RCC 7860 (cell line): ENCODE measurements at places on chromosomes 7 and 10.

- DNase-seq = peak; percentile 96
These were observed 95.4 kb downstream of the HIPK2 start for GRCh38 chr7:139682136-139683013.

GRCh38 chr7:98283127-98283886 lies 1.8 kb downstream of the BRI3 start:
- peak; percentile 77 for DNase-seq

DNA sequence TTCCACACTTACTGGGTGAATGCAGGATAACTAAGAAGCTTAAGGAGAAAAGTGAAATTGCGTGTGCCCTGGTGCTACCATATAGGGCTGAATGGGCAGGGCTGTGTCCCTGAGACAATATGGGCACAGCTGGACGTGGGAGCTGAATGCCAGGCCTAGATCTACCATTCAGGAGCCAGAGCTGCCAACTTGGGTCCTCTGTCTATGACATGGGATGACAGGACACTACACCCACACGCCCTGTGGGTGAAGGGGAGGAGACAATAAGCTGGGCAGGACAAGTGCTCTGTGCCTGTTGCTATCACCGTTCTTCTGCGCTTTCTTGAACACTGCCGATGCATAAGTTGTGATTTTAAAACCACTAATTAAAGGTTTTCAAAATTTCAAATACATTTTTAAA lies 293.9 kb downstream of the TNS3 start:
- no peak for DNase-seq

DNA sequence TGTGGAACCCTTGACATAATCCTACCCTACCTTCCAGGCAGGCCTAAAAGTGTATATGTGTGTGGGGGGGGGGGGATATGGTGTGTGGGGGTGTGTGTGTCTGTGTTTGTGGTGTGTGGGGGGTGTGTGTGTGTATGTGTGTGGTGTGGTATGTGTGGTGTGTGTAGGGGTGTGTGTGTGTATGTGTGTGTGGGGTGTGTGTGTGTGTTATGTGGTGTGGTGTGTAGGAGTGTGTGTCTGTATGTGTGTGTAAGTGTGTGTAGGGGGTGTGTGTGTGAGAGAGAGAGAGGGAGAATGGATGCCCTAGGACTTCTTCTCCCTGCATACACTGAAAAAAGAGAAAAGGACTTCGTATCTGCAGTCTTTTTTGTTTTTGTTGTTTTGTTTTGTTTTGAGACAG lies 12.3 kb upstream of the IMPDH1 start:
- no peak for DNase-seq

DNA sequence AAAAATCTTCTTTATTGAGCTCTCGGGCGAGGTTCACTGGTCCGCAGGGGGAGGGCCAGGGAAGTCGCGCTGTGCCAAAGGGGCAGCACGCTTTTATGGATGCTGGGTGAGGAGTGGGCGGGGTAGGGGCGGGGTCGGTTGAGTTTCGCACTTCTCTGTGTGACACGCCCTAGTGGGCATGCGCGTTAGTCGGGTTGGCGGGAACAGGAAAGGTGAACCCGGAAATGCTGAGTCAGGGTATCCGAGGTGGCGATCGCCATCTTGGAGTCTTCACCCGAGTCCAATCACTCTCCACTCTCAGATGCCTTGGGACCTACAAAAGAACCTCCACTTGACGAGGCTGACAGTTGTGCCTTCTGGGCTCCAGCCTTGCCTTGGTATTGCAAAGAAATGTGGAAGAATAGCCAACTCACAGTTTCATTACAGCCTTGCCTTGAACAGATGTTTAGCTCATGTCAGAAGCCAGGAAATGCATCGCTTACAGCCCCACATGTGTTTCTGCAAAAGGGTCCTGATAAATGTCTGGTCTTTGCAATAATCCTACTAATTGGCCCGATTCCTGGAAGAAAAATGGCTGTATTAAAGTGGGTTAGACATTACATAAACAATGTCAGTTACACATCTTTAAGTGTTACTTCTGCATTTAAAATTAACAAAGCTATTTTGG lies 64.1 kb downstream of the AHR start:
- DNase-seq = no peak

DNA sequence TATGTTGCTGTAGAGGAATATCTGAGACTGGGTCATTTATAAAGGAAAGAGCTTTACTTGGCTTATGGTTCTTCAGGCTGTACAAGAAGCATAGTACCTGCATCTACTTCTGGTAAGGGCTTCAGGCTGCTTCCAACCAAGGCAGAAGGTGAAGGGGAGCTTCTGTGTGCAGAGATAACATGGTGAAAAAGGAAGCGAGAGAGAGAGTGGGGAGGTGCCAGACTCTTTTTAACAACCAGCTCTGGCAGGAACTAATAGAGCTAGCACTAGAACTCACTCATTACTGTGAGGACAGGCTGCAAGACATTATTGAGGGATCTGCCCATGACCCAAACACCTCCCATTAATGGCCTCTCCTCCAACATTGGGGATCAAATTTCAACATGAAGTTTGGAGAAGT lies 94.5 kb downstream of the KIF20B start:
- DNase-seq = no peak

DNA sequence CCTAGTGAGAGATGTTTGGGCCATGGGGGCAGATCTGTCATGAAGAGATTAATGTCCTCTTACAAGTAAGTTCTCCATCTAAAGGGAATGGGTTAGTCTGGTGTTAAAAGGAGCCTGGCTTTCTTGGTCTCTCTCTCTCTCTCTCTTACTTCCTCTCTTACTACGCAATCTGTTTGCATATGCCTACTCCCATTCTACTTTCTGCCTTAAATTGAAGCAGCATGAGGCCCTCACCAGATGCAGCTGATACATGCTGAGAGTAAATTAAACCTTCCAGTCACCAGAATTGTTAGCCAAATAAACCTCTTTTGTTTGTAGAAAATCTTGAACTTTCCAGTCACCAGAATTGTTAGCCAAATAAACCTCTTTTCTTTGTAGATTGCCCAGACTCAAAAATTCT lies 884.1 kb downstream of the NRG3 start:
- no peak for DNase-seq

DNA sequence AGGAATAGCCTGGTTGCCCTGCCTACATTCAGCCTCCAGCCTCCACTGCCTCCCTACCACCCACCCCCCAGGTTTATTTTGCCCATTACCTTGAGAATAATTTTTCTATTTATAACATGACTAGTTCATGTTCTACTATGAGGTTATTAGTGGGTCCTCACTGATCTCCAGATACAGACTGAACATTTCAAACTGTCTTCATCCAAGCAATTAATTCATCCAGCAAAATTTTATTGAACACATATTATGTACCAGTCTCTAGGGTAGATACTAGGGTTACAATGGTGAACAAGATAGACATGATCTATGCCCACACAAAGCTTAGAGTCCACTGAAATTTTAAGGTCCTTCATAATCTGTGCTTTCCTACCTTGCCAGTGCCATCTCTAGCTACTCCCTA lies 51.6 kb upstream of the FHIP2A start:
- DNase-seq = no peak

DNA sequence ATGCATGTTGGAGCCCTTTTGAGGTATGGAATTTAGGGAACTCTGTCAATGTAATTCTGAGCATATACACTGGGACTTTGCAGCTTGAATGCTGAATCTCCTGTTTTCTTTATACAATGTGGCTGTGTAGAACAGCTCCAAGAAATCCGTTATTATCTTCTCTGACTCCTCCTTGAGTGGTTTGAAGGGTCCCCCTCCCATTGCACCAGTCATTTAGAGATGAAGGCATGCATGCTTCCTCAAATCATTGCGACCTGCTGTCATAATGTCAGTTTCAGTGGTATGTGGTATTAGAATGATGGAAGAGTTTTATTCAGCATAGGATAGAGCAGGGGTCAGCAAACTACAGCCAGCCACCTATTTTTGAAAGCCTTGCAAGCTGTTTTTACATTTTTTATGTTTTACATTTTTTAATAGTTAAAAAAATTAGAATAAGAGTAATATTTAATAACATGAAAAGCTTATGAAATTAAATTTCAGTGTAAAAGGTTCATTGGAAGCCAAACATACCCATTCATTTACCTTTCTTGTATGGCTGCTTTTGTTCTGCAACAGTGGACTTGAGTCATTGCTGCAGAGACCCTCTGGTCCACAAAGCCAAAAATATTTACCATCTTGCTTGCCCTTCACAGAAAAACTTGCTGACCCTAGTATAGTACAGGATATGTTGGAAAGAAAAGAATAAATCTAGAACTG lies 8.1 kb downstream of the STK17A start:
- DNase-seq = peak; percentile 73

DNA sequence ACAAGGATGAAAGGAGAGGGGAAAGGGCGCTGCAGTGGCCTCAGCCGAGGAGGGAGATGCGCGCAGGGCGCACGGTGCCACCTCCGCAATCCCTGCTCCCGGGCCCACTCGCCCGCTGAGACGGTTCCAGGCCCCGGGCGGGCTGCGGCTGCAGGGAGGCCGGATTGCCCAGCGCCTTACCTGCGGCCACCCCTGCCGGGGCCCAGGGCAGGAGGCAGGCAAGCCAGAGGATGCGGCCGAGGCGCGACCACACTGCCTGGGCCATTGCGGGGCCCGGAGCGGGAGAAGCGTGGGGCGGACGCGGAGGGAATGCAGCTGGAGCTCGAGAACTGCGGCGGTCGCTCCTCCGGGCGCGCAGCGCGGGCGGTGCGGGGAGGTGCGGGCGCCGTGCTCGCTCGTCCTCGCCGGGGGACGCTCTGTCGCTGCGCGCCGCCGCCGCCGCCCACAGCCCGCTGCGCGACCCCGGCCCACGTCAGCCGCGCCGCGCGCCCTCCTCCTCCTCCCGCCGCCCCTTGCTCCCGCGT lies at the start of gene TMEM130:
TMEM130 (minus strand) TSS at position 418 of the 524 bp plus-strand sequence; CDS start at position 265, 153 bp downstream.
- DNase-seq = no peak

DNA sequence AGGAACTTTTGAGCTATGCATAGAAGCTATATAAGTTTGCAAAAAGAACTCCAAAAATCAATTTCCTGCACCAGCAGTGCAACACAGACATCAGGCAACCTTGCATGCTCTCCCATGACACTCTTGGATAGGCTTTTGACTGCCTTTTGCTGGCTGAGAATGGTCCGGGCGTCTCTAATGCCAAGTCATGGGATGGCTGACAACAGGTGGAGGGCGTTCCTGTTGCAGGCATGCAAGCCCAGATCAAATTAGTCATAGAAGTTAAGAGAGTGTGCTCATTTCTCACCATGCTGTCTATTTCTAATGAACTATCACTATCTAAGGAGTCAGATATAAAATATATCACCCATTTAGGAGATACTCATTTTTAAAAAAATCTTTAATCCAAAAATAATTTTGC lies 8.4 kb downstream of the PLCE1 start:
- no peak for DNase-seq

- no peak for DNase-seq
These were observed 44.4 kb downstream of the ATXN7L1 start for GRCh38 chr7:105831824-105832535.

GRCh38 chr7:20064181-20064970 lies 152.8 kb downstream of the MACC1 start:
- DNase-seq = peak; percentile 92

DNA sequence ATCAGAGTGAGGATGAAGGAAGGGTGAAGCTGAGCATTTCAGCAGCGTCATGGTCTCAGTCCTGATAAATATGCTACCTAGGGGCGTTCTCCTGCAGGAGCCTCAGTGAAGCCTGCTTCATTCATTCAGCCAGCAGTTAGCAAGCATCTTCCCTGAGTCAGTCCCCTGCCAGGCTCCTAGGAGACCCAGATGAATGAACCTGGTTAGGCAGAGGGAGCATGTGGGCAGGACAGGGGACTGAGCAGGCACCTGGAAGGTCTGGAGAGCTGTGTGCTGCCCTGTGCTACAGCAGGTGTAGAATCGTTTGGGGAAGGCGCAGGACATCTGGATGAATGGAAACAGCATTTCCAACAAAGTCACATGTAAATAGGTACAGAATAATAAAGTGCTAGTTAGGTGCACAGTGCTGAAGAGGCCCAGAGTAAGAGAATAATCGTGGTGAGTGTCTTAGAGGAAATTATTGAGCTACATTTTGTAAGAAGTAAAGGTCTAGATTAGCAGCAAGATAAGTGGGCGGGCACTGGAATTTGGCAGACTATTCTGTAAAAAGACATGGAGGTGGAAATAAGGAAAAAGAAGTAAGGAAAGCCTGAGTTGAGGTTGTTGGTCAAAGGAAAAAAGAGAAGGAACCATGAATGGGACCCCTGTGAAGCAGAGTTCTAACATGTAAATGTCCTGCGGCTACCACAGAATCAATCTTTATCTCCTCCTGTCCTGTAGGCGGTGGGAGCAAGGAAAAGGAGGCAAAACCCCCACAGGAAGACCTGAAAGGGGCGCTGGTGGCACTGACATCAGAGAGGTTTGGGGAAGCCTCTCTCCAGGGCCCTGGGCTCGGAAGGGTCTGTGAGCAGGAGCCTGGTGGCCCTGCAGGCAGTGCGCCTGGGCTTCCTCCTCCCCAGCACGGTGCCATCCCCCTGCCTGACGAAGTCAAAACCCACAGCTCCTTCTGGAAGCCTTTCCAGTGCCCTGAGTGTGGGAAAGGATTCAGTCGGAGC lies 12.0 kb downstream of the ZSCAN25 start:
- no peak for DNase-seq

GRCh38 chr7:38746438-38746837 lies 115.3 kb upstream of the AMPH start:
- DNase-seq = no peak

DNA sequence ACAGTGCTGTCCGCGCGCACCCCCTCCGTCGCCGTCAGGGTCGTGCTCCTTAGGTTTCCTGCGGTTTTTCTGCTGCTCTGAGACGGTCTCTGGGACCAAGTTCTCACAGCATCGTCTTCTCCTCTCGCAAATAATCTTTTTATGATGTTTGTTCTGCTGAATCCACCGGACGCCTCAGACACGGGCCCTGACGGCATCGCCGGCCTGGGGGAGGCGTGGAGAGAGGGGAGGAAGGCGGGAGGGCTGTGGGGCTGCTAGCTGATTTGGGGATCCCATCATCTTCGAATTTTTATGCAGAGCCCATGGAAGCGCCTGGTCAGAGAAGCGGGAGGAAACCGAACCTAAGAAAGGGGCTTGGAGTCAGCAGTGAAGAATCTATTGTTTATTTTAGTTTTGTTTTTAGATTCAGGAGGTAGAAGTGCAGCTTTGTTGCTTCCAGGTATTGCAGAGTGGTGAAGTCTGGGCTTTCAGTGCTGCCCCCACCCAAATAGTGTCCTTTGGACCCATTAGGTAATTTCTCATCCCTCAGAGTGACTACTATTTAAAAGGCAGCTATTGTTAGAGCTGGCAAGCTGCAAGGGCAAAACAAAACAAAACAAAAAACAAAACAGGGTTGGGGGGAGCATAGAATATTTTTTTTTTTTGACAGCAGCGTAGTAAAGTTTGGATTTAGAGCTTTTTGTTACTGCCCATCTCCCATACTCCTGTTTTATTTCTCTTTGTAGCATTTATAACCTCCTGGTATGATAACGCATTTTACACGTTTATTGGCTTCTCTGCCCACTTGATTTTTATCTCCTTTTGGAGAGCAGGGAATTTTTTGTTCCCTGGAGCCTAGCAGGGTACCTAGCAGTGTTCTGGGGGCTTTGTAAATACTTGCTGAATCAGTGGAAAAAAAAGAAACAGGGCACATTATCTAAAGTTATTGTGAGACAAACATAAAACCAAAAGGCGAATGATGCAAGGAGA lies 92.6 kb downstream of the SPAG6 start:
- DNase-seq = no peak

GRCh38 chr7:43317075-43317474 lies 204.6 kb downstream of the HECW1 start:
- DNase-seq = no peak
